ENCODE measurements at places on chromosomes 4 and X.

GRCh38 chr4:168212656-168213055 is 105.9 kb downstream of the DDX60 start:
- no peak for DNase-seq

- DNase-seq: no peak
Measured at GRCh38 chr4:13653766-13654161, 26.2 kb upstream of the BOD1L1 start.

DNA sequence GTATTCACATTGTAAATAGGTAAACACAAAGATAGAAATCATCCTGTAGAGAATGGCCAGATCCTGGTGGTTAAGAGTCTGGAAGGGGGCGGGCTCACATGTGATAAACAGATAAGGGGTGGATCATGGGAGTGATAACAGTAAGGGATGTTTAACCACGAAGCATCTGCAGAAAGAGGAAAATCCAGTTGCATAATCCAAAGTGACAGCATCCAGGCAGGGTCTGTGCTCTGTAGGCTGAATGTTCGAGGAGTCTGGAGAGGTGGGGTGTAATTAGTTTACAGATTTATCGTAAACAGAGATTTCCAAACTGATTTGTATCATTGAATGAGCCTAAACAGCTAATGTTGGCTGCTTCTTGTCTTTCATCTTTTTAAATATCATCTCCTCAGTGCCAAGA is 1009.8 kb upstream of the SLIT2 start:
- no peak for DNase-seq

DNA sequence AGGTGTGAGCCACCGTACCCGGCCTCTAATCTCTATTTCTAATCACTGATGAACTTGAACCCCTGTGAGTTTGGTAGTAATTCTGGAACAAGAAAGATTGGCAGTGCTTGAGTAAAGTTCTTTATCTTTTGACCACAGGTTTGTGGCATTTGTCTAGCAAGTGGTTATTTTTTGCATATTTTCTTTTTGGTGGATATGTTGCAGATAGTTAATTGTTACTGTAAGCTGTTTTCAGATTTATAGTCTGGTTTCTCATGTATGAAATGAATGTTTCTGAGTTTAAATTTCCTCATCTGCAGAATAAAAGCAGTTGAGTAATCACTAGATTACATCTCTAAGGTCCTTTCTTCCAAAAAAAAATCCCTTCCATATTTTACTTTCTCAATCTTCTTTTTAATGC is 105.2 kb downstream of the GASK1B start:
- DNase-seq: no peak

DNA sequence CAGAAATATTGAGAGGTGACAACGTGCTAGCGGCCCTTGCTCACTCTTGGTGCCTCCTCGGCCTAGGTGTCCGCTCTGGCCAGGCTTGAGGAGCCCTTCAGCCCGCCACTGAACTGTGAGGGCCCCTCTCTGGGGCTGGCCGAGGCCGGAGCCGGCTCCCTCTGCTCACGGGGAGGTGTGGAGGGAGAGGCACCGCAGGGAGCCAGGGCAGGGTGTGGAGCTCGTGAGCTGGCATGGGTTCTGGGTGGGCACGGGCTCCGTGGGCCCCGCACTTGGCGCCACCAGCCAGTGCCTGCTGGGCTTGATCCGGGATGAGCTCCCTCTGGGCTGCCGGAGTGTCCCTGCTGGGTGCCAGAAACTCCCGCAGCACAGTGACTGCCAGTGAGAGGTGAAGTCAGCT is 16.0 kb upstream of the VAMP7 start:
- no peak for DNase-seq

DNA sequence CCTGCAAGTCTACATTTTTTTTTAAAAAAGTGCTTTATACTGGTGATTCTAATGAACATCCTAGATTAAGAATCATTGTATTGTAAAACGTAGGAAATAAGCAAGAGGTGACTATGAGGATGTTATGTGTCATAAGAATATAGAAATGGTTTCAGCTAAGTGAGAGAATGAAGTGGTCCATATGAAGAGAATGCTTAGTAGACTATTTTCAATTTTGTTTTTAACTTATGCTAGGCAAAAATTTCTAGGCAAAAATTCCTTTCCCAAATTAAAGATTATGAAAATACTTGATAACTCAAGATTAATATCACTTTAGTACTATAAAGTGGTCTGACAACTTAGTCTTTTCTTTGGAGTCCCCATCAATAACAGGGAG is 825 bp downstream of the DYNLT3 start:
- no peak for DNase-seq

DNA sequence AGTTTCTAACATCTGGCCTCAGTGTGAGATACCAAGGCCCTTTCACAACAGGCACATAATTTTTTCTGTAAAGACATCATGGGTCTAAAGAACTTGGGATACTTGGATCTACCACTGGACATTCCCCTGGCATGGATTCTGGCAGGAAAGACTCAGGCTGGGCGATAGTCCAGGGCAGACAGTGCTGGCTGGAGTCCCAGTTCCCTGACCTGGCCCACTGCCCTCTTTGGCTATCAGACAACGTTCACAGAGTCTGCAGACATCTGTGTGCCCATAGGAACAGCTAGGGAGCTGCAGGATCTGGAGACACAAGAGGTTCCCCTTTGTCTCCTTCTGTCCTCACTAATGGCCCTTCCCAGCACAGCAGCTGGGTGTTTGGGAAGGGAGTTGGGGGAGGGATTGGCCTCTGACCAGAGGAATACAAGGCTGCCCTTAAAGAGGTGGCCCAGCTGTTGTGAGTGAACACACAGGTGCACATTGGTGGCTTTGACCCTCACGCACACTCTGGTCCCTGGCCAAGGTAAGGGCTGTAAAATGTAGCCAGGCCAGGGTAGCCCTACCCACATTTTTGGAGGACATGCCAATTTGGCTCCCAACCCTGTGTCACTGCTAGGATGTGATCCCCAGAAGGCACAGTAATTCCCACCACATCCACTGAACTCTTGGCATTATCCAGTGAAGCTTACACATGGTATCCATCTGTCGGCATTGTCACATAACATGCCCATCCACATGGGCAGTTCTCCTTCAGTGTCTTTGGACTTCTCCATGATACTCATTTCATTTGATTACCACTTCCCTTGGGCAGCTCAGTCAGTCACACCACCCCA is 72.3 kb downstream of the SOX3 start:
- DNase-seq: no peak

DNA sequence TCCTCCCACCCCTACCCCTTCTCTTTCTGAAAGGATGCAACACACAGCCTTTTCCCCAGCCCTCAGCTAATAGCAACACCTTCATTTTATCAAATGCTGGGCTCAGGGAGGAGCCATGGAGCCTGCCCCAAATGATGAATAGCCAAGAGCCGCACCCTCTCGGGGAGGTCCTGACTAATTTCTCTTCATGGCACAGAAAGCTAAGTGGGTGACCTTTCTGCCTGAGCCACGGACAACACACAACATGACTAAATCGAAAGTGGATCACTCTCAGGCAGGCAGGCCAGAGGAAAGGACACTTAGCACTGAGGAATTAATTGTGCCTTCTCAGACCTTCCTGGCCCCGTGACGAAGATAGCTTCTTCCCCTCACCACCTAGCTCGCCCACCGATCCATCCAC is 165.1 kb upstream of the RAI2 start:
- DNase-seq: no peak

GRCh38 chrX:50536955-50537354 is 66.3 kb upstream of the DGKK start:
- DNase-seq: no peak

DNA sequence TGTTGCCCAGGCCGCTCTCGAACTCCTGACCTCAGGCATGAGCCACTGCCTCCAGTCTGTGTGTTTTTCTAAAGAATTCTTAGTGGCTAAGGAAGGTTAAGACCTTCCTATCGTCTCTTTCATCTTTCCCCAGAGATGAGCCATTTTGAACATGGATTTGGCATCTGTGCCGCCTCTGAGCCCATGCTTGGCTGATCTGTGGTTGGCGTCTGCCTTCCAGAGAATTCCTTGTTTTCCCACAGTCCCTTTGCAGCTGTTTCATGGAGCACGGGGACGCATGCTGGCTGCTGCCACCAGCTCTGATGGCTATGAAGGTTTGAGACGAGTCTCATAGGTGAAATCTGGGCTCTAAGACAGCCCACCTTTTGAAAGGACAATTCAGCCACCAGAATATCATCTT is 60.4 kb downstream of the SHROOM2 start:
- no peak for DNase-seq

DNA sequence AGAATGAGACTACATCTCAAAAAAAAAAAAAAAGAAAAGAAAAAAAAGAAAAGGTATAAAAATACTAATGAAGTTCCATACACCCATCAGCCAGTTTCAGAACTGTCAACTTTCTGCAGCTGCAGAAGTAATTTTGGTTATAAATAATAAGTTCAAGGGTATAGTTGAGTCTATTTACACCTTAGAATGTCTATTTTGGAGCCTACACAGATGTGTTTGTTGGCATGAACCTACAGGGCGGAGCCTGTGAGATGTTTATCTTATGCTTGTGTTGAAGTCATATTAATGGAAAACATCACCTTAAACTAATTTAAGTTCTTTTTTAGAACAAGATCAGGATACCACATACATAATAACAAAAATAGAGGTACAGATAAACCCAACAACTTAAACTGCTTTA is 85.8 kb downstream of the RAPGEF2 start:
- no peak for DNase-seq

DNA sequence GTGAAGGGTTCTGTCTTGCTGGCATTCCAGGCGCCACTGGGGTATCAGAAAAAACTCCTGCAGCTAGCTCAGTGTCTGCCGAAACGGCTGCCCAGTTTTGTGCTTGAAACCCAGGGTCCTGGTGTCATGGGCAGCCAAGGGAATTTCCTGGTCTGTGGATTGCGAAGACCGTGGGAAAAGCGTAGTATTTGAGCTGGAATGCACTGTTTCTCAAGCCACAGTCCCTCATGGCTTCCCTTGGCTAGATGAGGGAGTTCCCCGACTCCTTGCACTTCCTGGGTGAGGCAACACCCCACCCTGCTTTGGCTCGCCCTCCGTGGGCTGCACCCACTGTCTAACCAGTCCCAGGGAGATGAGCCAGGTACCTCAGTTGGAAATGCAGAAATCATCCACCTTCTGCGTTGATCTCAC is 40.1 kb downstream of the NOP14 start:
- no peak for DNase-seq

DNA sequence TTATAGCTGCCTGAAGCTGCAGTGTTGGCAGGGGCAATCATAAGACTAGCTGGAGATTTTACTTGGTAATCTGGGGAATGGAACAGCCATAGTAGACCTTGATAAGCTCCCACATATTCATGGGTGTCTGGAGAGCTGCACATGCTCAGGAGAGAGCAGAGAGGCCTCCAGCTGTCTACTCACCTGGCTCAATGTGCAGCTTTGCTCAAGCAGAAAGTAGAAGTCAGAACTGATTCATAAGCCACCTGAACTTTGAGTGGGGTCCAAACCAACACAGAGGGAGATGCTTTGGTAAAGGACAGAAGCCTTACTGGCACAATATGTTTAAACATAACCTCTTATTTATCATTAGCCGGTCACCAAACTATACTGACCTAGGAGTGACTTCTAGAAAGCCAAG is 54.4 kb downstream of the KDM6A start:
- no peak for DNase-seq

GRCh38 chr4:10579648-10580047 is 104.9 kb downstream of the CLNK start:
- DNase-seq: no peak

- no peak for DNase-seq
Measured at GRCh38 chrX:150842198-150842685, 56.2 kb downstream of the CD99L2 start.

GRCh38 chrX:40090961-40091360 is 6.8 kb downstream of the BCOR start:
- no peak for DNase-seq

All from stimulated activated CD8-positive, alpha-beta memory T cell treated with anti-CD3 and anti-CD28 coated beads, Interleukin-12 subunit alpha, Interleukin-12 subunit beta, amount 100 ng/mL, for 1 hour (primary cell).